ENCODE measurements at places on chromosomes 3 and 15. TPM values are rescaled to one million over a fixed set of nuclear protein-coding genes. Genes with fewer than 3 reads are reported as not detected.

Gene SIN3A
- total RNA-seq, result 107 TPM

DNA sequence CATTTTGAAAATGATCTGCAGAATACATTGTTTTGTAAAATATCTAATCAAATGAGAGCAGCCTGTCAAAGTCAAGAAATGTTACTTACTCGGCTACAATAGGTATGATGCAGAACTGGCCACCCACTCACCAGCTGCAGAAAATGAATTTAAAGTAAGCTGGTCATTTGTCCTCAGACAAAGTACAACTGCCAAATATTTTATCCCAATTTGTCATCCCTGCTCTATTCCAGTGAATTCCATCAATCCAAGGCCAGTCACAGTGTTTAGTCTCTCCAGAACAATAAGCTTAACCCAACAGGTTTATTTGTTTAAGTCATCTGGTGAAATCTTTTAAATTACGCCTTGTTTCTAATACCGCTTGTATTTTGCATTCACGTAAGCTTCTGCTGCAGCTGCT lies 46.6 kb upstream of the TCF12 start:
- peaks cover 13% of the 10 kb centered on the region for H3K4me1 ChIP-seq
- H3K27ac ChIP-seq, result no peak overlapping the region
- DNase-seq, result no peak
- no peaks in the 10 kb centered on the region for H3K36me3 ChIP-seq
- H3K27me3 ChIP-seq, result no peaks in the 10 kb centered on the region

Gene SCAANT1
- total RNA-seq, result not detected

DNA sequence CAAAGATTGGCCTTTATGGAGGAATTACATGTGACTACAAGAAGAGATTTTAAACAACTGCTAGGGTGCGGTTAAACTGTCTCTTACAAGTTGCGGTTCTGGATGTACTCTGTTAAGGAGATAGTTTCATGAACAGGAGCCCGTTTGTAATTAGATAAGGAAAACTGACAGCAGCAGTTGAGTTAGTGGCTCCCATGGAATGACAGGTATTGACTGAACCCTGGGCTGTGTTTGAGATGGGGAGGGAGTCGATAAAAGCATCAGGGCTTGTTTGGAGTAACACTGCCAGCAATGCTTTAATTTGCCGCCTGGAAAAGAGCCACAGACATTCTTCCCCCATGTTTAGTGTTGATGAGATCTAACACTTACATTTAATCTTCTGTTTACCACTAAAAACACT lies 139.9 kb downstream of the ROBO2 start:
- no peaks in the 10 kb centered on the region for H3K36me3 ChIP-seq
- H3K27ac ChIP-seq, result no peak overlapping the region
- no peak for DNase-seq
- peaks cover 3% of the 10 kb centered on the region for H3K4me1 ChIP-seq
- H3K4me3 ChIP-seq, result no peak overlapping the region
- no peaks in the 10 kb centered on the region for H3K27me3 ChIP-seq

GRCh38 chr3:20421-20820 lies 176.1 kb upstream of the CHL1 start:
- H3K36me3 ChIP-seq, result peaks cover 44% of the 10 kb centered on the region
- H3K27ac ChIP-seq, result no peak overlapping the region
- H3K4me1 ChIP-seq, result no peaks in the 10 kb centered on the region
- no peak overlapping the region for H3K4me3 ChIP-seq
- peaks cover 5% of the 10 kb centered on the region for H3K27me3 ChIP-seq
- DNase-seq, result no peak

Gene CACNA2D2
- total RNA-seq, result 22.0 TPM

DNA sequence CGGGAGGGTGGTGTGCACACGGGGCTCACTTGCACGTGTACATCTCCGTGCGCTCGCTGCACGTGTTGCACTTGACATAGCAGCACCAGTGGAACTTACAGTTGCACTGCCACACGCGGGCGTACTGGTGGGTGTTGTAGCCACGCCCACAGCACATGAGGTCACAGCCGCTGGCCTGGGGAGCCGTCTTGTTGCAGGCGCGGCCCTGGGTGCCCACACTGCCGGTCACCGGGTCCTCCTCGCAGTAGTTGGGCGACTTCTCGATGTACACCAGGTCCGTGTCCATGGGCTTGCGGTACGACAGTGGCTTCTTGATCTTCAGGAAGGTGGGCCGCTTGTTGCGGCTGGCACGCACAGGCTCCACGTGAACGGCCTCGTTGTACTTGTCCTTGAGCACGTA lies 61.0 kb downstream of the WNT7A start:
- H3K36me3 ChIP-seq, result peaks cover 23% of the 10 kb centered on the region
- H3K27me3 ChIP-seq, result peaks cover 20% of the 10 kb centered on the region
- DNase-seq, result no peak
- no peak overlapping the region for H3K4me3 ChIP-seq
- no peak overlapping the region for H3K27ac ChIP-seq
- H3K4me1 ChIP-seq, result no peaks in the 10 kb centered on the region

Gene HYAL1
- 3.5 TPM for total RNA-seq

Gene COMMD2
- 52.1 TPM for total RNA-seq

Gene CCR1
- total RNA-seq, result not detected

- DNase-seq, result no peak
- no peaks in the 10 kb centered on the region for H3K27me3 ChIP-seq
- no peaks in the 10 kb centered on the region for H3K36me3 ChIP-seq
- no peak overlapping the region for H3K27ac ChIP-seq
- peaks cover 31% of the 10 kb centered on the region for H3K4me1 ChIP-seq
Measured at GRCh38 chr3:182233957-182234356, 522.2 kb downstream of the SOX2 start.

GRCh38 chr15:45307230-45307924 lies 55.3 kb downstream of the SLC28A2 start:
- no peak overlapping the region for H3K4me3 ChIP-seq
- no peaks in the 10 kb centered on the region for H3K4me1 ChIP-seq
- DNase-seq, result no peak
- H3K27ac ChIP-seq, result no peak overlapping the region
- H3K27me3 ChIP-seq, result peaks cover 29% of the 10 kb centered on the region

Gene WDR82
- total RNA-seq, result 64.6 TPM

- peaks cover 25% of the 10 kb centered on the region for H3K4me1 ChIP-seq
- no peak overlapping the region for H3K4me3 ChIP-seq
- no peak overlapping the region for H3K27ac ChIP-seq
- peak; percentile 76 for DNase-seq
- no peaks in the 10 kb centered on the region for H3K27me3 ChIP-seq
Measured at GRCh38 chr3:49454458-49454857, 15.6 kb upstream of the DAG1 start.
